Stimulated activated CD8-positive, alpha-beta memory T cell treated with anti-CD3 and anti-CD28 coated beads, Interleukin-12 subunit alpha, Interleukin-12 subunit beta, amount 100 ng/mL, for 4 hours (primary cell): ENCODE measurements at places on chromosomes 1 and 21.
A peak's percentile ranks its signal among the peaks of the same experiment; 100 is the strongest.

- no peak for DNase-seq
Observed at GRCh38 chr1:116988248-116988647, 13.3 kb upstream of the CD101 start.

DNA sequence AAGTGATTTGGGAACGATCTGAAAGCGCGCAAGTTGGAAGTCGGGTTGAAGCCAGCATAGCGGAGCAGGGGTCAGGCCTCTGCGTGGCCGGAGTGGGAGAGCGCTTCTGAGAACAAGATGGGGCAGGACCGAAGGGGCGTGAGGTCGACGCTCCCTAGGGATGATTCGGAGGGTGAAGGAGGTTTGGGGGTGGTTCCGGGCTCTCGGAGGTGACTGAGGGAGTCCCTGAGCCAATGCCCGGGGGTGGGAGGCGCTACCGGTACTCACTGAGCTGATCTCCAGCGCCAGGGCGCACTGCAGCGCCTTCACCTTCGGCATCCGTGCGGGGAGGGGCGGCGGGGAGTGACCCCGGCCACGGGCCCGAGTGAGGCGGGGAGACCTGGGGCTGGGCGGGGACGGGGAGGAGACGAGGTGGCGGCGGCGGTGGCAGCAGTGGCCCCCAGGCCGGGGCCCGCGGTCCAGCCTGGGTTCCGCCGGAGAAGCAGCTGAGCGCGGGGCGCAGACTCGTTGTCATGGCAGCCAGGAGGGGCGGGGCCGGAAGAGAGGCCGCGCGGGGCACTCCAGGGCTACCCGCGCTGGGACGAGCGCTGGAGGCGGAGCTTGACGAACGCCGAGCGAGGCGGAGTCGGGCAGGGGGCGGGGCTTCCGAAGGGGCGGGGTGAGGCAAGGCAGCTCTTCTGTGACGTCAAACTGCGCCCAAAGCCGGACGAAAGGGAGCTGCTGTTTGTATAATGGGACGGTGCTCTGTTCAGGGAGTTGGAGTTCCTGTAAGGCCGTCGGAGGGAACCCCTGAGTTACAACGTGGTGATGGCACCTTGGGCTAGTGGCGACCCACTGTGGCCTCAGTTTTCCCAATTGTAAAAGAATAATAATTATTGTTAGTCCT is at the start of gene SPATA6:
TSS of gene SPATA6 (minus strand) at position 514 of the 886 bp plus-strand sequence. CDS start at position 318, 196 bp downstream.
- DNase-seq: peak; percentile 88

- DNase-seq: no peak
Observed at GRCh38 chr1:194538453-194538852, 1352.0 kb upstream of the B3GALT2 start.

- DNase-seq: no peak
Observed at GRCh38 chr1:63674865-63675419, 81.7 kb downstream of the PGM1 start.

DNA sequence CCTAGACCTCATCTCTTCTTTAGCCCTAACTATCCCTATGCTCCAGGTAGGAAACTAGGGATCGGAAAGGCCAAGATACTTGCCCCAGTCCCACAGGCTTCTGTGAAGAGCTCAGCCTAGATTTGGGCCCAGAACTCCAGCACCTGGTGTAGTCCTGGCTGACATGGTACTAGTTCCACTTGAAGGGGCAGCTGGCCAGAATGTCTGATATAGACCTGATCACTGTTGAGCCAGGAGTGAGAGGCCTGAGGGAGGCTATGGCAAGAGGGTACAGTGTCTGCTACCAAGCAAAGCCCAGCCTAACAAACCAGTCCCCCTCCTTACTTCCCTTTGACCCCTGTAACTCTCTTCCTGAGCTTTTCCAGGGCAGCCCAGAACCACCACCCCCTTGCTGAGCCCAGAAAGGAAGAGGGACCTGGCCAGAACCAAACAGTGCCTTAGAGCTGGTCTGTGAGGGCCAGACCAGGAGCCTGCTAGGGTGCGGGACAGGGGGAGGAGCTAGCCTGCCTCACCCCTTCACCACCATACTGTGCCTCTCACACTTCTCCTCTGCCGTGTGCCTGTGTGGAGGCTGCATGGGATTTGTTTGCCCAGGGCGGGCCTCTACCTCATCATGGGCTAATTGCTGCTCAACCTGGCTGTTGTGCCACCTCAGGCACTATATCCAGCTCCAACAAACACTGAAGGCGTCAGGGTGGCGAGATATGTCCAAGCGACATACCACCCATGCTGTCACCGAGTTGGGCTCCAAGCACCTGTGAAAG is 10.9 kb downstream of the POMGNT1 start:
- no peak for DNase-seq

DNA sequence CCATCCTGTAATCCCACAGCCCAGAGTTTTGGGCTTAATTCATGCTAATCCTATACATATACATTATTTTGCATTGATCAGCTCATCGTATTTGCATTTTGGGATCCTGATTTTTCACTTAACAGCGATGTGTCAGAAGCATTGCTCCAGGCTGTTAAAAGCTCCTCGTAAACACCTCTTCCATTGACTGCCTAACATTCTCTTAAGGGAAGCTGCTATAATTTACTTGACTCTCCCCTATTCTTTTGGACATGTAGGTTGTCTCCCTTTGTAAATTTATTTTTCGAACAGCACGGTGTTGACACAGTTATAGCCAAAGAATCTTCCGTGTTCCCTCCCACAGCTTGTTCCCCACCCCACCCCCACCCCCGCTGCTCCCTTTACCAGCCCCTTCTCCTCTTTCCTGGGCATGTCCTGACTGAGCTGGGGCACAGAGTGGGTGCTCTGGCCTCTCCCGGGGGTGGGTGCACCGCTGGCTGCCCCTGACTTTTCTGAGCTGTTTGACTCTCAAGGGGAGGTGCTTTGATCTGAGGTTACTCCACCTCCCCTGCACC is 22.8 kb downstream of the LDLRAP1 start:
- no peak for DNase-seq

DNA sequence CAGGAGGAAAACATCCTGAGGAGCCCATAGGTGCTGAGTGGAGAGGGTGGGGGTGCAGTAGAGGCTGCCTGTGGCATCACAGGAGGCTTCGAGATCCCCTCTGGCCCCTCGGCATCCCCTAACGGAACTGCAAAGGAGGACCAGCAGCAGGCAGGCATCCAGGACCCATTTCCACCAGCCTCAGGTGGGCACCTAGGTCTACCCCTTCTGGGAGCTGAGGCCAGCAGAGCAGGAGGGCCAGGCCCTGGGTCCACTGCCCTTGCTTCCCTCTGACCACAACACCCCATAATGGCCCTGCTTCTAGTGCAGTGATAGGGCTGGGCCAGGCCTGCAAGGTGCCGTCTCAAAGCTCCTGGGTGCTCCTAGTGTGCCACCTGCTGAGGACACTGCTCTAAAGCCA is 723.0 kb downstream of the PTPRU start:
- no peak for DNase-seq

DNA sequence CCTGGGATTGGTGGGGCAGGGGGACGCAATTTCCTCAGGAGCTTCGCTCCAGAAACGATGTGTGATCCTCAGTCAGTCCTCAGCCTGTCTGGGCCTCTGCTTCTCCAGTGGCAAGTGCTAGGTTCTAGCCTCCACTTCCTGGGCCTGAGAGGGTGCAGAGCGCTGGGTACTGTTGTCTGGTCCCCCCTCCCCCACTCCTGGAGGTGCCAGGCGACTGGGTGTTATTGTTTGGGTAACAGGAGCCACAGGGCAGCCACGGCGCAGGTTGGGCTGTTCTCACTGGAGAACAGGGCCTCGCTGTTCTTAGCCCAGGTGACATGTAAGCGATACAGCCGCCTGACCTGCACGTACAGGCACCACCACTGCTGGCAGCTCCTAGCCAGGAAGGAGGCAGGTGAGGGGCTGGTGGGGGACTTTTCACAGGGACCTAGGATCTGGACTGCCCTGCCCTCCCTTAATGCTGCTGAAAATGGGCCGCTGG is 2.1 kb downstream of the RPS6KA1 start:
- no peak for DNase-seq

- DNase-seq: no peak
Observed at GRCh38 chr1:70863239-70863638, 184.4 kb downstream of the PTGER3 start.

GRCh38 chr1:217137210-217137881 is 414.1 kb upstream of the ESRRG start:
- DNase-seq: no peak
